COLO829 (cell line): ENCODE measurements at places on chromosomes 4 and X.

DNA sequence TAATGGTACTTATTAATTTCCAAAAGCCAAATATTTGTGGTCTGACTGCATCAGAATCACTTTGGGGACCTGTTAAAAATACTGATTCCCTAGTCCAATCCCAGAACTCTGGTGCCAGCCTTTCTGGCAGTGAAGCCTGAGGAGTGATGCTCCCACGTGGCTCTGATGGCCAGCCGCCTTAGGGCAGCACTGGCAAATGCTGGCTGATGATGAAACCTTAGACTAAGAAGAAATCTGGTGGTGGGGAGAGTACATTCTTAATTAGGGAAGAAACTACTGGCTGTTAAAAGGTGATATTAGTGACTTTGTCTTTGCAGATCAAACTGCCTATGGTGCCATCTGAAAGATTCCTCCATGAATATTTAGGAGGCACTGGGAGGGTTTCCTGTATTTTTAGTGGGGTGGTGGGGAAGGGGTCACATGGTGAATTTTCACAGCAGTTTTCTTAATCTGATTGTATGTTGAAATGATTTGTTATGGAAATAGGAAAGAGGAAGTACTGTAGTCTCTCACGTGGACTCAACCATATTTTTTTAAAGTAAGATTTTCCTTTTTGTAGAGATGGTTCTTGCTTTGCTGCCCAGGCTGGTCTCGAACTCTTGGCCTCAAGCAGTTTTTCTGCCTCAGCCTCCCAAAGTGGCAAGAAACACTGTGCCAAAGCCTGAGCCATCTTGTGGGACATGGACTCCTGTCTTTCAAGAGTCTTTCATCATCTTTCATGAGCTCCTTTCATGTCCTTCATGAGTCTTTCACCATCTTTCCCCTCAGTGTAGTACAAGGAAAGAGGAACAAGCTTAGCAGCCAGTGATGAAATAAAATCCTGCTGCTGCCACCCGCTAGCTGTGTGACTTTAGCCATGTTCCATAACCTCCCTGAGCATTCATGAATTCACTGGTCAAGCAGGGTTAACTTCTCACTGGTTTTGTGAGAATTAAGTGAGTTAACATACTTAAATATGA lies 90.8 kb downstream of the ZNF330 start:
- no peak for DNase-seq

GRCh38 chrX:126836186-126836585 lies 16.7 kb downstream of the PRR32 start:
- DNase-seq, result no peak

DNA sequence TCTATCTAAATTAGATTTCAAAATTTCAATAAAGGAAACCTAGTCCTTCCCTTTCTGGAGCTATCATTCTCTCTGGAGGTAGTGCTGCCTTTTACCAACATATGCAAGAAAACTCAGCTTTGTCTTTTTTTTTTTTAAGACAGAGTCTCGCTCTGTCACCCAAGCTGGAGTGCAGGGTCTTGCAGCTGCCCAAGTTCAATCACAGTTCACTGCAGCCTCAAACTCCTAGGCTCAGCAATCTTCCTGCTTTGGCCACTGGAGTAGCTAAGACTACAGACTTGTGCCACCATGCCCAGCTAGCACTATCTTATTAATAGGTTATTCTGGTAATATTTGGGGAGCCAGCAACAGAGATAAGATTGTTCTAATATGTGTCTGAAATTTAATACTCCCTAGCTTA lies 12.3 kb downstream of the AASDH start:
- no peak for DNase-seq

DNA sequence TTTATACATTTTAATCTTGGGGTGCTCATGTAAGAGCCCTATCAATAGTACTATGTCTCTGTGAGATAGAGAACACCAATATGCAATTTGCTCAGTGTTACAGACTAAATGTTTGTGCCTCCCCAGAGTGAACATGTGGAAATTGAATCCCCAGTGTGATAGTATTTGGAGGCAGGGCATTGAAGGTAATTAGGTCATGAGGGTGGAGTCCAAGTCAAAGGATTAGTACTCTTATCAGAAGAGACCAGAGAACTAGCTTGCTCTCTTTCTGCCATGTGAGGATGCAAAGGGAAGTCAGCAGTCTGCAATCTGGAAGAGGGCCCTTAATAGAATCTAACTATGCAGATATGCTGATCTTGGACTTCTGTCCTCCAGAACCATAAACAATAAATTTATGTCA lies 1317.0 kb downstream of the STIM2 start:
- DNase-seq, result no peak

DNA sequence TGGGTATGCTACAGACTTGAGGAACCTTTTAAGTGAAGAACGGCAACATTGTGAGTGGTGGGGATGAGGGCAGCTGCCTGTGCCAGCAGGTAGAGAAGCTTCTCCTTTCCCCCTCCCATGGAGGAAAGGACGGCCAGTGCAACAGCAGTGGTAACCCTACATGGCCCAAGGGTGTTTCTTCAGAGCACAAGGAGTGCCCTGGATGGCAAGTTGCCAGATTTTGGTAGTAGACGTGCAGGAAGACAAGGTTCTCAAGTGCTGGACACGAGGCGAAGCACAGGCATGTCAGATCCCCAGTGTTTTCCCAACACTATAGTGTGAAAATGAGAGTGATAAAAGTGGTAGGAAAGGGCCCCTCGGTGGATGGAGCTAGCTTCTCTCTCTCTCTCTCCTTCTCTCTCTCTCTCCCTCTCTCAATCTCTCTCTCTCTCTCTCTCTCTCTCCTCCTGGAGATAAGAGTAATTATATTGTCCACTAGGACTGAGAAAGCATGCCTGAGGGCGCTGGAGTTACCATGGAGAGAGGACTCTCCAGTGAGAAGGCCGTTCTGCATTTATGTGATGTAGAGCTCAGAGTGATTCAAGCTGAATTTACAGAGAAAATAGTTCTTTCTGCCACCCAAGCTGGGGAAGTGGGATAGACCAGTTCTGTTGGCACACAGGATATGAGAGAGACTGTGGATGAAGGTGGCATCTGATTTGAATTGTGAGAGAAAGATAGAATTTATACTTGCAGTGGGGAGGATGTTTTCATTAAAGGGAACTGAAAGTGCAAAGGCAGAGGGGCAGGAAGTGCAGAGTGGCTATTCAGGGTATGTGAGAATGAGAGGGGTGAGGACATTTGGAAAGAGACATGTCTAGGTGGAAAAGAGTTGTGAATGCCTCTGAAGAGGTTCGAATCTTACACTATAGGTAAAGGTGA lies 25.7 kb upstream of the TRPC3 start:
- DNase-seq, result peak; percentile 37

- no peak for DNase-seq
Observed at GRCh38 chr4:175070444-175070843, 152.3 kb downstream of the ADAM29 start.

GRCh38 chr4:122658377-122658776 lies 37.5 kb upstream of the IL21 start:
- DNase-seq, result no peak

GRCh38 chrX:149638860-149639259 lies 7.3 kb upstream of the TMEM185A start:
- no peak for DNase-seq

DNA sequence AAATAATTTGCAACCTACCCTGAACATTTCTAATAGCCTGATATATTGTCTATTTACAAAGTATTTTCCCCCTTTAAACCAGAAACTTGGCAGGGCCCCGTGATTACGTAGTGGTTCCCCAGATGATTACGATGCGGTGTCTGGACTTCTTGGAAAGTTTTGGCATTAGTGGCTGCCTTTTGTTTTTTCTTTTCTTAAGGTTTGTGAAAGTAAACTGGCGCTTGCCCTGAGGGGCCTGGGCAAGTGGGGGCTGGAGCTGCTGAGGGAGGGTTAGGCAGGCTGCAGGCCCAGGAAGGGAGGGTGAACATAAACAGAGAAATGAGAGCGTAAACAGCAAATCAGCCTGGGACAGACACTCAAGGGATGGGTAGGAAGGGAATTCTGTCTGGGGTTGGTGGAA lies 123.6 kb upstream of the MSX1 start:
- DNase-seq, result no peak

DNA sequence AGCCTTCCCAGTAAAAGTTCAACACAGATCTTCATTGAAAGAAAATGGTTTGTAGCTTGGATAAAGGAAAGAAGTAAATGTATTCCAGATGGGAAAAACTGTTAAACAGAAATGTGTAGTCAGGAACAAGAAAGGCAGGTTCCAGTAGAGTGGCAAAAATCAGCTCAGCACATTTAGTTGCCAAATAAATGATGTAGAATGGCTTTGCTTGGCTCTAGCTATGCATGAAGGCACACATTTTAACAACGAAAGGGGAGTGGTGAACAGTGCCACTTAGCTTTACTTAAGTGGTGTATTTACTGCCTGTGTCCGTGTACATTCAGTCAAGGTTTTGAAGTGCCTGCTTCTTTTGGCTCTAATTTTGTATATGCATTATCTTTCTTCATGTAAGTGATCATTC lies 644.5 kb upstream of the ATOH1 start:
- DNase-seq, result no peak

DNA sequence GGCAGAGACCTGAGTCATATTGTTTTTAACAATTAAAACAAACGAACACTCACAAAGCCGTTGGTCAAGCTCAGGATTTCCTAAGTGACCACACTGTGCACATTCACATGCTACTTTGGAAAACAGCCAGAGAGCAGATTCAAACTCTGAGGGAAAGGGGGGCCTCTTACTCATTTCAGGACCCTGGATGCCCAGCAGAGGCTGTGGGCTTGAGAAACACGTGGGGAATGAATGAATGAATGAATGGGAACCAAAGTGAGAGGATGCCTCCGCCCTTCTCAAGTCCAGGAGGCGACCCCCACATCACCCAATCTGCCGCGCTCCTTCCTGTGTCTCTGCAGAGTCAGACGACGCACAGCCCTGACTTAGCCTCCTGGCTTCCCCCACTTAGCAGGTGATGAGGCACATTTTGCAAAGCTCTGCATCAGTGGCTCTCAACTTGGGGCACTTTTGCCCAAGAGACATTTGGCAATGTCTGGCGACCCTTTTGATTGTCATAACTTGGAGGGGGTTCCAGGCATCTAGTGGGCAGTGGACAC lies 76.0 kb downstream of the ABLIM2 start:
- no peak for DNase-seq

DNA sequence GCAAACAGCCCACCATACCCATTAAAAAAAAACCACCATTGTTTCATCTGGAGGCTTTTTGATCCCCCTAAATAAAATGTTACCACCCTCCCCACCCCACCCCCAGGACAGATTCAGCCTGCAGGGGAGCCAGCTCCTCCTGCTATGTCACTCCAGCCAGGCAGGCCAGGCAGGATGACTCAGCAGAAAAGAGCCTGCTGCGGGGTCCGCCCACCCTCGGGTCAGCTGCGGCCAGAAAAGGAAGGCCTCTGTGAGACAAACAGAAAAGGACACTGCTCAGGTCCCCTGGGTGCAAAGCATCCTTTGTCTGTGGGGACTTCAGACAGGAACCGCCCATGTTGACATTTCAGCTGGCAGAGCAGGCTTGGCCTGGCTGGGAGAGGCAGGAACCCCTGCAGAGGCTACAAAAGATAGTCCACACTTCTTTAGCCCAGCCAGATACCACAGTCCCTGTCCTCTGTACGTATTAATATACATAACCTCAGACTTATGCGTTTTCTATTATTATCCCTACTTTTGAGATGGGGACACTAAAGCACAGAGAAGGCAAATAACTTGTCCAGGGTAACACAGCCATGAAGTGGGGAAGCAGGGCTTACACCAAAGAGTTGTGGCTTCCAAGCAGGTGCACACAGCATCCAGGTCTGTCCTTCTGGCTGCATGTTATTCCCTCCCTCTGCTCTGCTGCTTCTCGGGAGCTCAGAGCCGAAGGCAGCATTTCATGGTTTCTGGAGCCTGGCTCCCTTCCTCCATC lies 147.7 kb downstream of the CPEB2 start:
- peak; percentile 45 for DNase-seq

DNA sequence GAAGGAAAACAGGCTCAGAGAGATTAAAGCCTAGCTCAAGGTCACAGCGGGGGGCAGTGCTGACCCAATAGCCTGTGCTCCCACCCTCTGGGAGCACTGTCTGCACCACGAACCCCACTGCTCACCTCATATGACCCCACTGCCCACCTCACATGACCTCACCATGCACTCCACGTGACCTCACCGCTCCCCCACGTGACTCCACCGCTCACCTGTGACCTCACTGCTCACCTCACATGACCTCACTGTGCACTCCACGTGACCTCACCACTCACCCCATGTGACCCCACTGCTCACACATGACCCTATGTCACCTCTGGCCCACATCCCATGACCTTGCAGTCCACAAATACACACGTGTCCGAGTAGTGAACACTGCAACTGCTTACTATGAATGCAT lies 55.4 kb downstream of the ACOX3 start:
- DNase-seq, result no peak

GRCh38 chr4:138445098-138445497 lies 202.9 kb upstream of the SLC7A11 start:
- DNase-seq, result peak; percentile 56

DNA sequence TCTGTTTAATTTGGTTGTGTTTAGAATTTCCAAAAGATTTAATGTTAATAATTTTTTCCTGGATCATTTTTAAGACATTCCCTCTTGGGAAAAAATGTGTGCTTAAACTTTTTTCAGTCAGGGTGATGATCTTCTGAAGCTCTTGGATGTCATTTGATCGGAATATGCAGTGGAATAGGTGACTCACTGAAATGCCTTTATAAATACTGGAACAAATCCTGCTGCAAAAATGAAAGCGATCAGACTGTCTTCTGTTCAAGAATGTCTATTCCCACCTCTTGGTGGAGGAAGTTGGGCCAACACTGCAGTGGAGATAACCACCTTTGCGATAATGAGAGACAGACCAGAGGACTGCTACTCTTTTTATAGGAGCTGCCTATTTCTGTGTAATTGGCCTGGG lies 46.7 kb downstream of the LARP1B start:
- DNase-seq, result no peak

DNA sequence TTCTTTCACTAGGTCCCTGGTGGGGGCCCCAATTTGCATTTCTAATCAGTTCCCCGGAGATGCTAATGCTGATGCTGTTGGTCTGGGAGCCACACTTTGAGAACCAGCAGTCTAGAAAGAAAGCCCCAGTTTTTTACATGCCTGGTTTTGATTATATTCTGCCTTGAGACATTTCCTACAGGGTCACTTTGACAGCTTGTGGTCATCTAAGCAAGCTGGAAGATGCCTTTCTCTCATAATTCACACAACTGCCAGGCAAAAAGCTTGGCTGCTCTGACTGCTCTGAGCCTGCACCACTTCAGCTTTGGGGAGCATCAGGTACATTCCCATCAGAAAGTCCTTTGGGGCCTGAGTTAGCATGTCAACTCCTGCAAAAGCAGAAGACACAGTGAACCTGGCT lies 5.9 kb upstream of the PLAC1 start:
- no peak for DNase-seq
